ENCODE measurements at places on chromosomes 2 and 18. TPM values are rescaled to one million over a fixed set of nuclear protein-coding genes. Genes with fewer than 3 reads are reported as not detected.

DNA sequence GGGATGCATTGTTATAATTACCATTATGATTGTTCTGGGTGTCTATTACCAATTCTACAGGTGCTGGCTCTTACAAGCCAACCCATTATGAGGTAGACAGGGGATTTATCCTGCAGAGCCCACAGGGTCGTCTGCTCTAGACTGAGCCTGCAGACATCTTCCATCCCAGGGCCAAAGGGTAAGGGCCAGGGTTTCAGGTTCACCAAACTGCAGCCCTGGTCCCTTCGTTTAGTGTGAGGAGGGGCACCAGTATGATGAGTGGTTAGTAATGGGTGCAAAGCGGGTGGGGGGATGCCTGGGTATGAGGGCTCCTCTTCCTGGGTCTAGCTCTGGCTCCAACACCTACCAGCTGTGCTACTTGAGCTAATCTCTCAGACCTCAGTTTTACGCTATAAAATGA lies 1.2 kb upstream of the ARID5A start:
- no peak for DNase-seq

DNA sequence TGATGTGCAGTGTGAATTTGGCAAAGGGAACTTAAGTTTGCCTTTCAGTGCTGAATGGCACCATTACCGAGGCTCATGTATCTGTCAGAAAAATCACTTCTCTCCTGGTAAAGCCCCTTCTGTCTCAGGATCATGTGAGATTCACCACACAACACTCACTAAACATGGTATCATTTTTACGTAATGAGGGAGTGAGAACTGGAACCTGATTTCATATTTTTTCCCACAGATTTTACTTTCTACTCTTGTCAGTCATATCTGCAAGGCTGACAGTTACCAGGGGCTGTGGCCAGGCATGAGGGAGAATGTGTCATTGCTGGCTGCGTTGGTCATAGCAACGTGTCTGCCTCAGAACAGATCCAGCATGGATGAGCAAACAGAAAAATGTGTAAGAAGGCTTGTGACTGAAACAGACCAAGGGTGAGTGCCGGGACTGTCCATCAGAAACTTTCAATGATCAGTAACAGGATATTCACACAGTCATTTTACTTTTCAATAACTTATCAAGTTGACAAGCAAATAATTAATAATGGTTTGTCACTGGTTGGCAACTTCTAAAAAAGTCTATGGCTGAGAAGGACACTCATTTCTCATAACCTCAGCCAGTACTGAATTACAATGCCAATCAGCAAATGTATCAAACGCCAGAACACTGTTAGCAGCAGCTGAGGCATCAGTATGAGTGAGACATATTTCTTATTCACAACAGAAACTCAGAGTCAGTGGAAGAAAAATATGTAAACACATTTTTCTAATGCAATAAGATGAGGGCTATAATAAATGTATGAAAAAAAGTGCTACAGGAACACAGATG lies 100.5 kb downstream of the CDC42EP3 start:
- no peak for DNase-seq

The LCT gene
- total RNA-seq: not detected

The RHOB gene
- 135 TPM for total RNA-seq

The PARD3B gene
- total RNA-seq: 0.66 TPM

DNA sequence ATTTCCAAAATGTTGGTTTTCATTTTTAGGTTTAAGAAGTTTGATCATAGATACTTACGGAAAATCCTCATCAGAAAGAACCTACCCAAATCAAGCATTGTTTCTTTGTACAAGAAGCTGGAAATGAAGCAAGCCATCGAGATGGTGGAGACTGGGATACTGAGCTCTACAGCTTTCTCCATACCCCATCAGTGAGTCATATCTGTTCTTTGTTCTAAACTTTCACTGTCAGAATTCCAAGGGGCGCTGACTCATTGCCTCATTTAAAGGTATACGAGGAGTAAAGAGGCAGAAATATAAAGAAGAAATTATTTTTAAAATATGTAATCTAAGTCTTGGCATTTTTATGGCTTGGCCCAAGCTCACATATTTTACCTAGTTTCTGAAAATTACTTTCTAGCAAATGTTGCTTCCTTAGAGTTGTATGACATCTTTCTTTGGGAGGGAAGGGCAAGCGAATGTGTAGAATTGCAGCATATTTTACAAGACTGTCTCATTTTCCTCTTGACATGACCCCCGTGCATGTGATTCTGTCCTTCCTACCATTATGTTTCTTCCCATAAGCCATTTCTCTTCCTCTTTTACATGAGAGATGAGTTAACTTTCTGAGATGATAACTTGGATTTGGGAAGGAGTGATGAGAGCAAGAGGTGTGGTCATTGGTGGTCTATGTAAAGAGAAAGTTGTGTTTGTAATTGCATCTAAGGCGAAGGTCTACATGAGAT lies 41.2 kb downstream of the SLC9A4 start:
- DNase-seq: no peak

DNA sequence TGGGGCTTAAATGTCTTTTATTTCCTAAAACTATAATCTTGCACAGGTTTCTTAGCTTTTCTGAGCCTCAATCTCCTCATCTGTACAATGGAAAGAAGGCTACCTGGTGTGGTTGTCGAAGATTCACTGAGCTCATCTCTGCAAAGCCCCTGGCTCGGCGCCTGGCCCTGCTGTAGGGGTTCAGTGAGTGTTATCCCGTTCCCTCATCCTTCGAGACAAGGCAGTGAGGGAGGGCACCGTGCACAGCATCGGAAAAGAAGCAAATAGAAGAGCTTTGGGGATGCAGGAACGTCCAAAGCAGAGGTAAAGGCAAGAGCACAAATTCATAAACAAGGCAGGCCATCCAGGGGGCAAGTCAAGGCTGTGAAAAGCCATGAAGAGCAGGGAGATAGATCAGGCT lies 41.2 kb upstream of the ATG16L1 start:
- no peak for DNase-seq

DNA sequence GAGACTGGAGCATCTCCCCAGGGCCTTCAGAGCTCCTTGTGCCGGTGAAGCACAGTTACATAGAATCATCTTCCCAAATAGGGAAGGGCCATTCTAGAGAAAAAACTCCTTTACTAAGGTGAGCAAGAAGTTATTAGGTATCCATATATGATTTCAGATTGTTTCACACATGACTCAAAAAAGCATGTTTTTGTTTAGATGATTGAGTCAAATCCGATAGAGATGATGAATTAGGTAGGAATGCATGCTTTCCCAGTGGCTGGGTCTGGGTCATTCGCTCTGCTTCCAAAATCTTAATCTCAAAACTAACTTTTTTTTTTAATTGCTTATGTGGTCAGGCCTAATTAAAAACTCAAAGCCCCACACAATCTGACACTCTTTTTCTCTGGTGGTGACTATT lies 3.8 kb downstream of the NT5C1B start:
- no peak for DNase-seq

GRCh38 chr2:239647052-239647819 lies 246.4 kb upstream of the HDAC4 start:
- DNase-seq: no peak

The SAG gene
- total RNA-seq: not detected

The MOGAT1 gene
- total RNA-seq: not detected

GRCh38 chr2:78876316-78876688 lies 149.2 kb upstream of the REG3G start:
- no peak for DNase-seq

The GCG gene
- not detected for total RNA-seq

The ZRANB3 gene
- total RNA-seq: 10.7 TPM

- no peak for DNase-seq
Measured at GRCh38 chr2:1581965-1582625, 162.2 kb downstream of the PXDN start.

The SLC4A5 gene
- total RNA-seq: 8.2 TPM

GRCh38 chr2:163729636-163730273 lies 6.1 kb downstream of the FIGN start:
- no peak for DNase-seq

- no peak for DNase-seq
Measured at GRCh38 chr2:40353231-40353630, 98.7 kb downstream of the SLC8A1 start.

DNA sequence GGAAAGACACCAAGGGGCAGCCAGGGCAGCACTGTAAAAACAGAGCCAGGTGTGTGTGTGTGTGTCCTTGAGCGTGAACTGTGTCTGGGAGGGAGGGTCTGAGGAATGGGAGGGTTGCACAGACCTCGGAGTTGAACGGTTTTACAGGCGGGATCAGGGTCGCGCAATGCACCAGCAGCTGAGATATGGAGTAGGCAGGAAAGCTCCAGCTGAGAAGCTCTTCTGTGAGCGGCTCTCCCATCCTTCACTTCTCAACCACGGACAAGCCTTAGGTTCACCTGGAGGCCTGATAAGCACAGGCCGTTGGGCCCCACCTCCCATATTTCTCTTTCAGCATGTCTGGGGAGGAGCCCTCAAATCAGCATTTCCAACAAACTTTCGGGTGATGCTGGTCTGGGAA lies 12.1 kb downstream of the SERTAD2 start:
- DNase-seq: no peak
